Upper lobe of right lung (tissue), 1 donor: ENCODE measurements at places on chromosomes 1 and 21. TPM values are rescaled to one million over a fixed set of nuclear protein-coding genes. Genes with fewer than 3 reads are reported as not detected.

DNA sequence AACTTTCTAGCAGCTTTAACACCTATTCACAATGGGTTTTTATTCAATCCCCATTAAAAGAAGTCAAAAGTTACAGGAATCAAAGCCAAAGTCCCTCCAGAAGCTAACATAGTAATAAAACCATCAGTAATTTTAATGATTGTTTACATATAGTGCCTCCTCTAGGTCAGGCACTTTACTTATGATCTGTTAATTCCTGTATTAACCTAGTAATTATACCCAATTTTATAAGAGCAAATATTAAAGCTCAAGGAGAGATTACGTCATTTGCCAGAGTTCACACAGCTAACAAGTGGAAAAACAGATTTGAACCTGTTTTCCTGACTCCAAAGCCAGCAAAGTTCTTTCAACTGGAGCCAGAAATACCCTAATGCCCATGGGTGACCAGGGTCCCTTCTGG, 112.9 kb upstream of the F3 start:
- H3K4me3 ChIP-seq, result no peak overlapping the region
- H3K4me1 ChIP-seq, result no peaks in the 10 kb centered on the region
- H3K27ac ChIP-seq, result no peak overlapping the region
- no peaks in the 10 kb centered on the region for H3K36me3 ChIP-seq

- H3K4me3 ChIP-seq, result no peak overlapping the region
- H3K27ac ChIP-seq, result no peak overlapping the region
- H3K4me1 ChIP-seq, result no peaks in the 10 kb centered on the region
These were observed 286.5 kb downstream of the NFIA start for GRCh38 chr1:61368876-61369275.

GSTM3 gene
- 29.7 TPM for total RNA-seq

- H3K27ac ChIP-seq, result no peak overlapping the region
- no peaks in the 10 kb centered on the region for H3K36me3 ChIP-seq
- H3K4me3 ChIP-seq, result no peak overlapping the region
- no peak for DNase-seq
These were observed 3.5 kb upstream of the RNF220 start for GRCh38 chr1:44401256-44402228.

GRCh38 chr1:21117597-21118001, 59.1 kb downstream of the EIF4G3 start:
- H3K4me3 ChIP-seq, result no peak overlapping the region
- no peak for DNase-seq
- H3K4me1 ChIP-seq, result peaks cover 9% of the 10 kb centered on the region
- H3K36me3 ChIP-seq, result no peaks in the 10 kb centered on the region
- no peaks in the 10 kb centered on the region for H3K27me3 ChIP-seq

OPRD1 gene
- not detected for total RNA-seq

DNA sequence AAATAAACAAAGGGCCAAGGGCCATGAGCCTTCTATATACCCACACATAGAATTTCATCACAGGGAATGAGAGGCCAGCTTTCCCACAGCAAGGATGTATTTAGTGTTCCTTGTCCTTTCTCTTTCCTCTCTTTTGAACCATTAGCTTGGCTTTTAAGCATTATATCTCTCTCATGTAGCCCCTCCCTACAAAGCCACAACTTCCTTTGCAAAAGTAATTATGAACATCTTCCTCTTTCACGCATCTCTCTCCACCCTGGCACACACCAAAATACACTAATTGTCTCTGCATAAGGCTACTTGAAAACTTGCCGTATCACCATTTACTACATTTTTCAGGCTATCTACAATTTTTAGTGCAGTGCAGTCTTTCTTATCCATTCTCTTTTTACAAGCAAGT, 1.9 kb upstream of the AK5 start:
- H3K27me3 ChIP-seq, result peaks cover 43% of the 10 kb centered on the region
- H3K36me3 ChIP-seq, result no peaks in the 10 kb centered on the region
- no peak overlapping the region for H3K4me3 ChIP-seq
- peaks cover 13% of the 10 kb centered on the region for H3K4me1 ChIP-seq

GRCh38 chr21:34644825-34645224, 24.0 kb upstream of the CLIC6 start:
- H3K27me3 ChIP-seq, result no peaks in the 10 kb centered on the region
- no peak overlapping the region for H3K27ac ChIP-seq
- no peak overlapping the region for H3K4me3 ChIP-seq
- DNase-seq, result no peak
- H3K4me1 ChIP-seq, result no peaks in the 10 kb centered on the region

- peaks cover 50% of the 10 kb centered on the region for H3K4me1 ChIP-seq
- H3K27ac ChIP-seq, result no peak overlapping the region
- no peaks in the 10 kb centered on the region for H3K27me3 ChIP-seq
- DNase-seq, result no peak
These were observed 17.7 kb downstream of the FOXJ3 start for GRCh38 chr1:42317308-42317707.

COL11A1 gene
- 1.7 TPM for total RNA-seq

DNA sequence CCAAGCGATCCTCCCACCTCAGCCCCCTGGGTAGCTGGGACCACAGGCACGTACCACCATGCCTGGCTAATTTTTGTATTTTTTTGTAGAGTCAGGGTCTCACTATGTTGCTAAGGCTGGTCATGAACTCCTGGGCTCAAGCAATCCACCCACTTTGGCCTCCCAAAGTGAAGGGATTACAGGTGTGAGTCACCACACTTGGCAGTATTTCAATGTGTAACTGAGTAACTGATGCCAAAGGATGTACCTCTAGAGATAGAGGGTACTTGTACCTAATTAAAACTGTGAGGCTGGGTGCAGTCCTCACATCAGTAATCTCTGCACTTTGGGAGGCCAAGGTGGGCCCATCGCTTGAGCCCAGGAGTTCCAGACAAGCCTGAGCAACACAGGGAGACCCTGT, 258.7 kb upstream of the DMRTA2 start:
- no peaks in the 10 kb centered on the region for H3K36me3 ChIP-seq
- H3K27me3 ChIP-seq, result no peaks in the 10 kb centered on the region
- H3K27ac ChIP-seq, result no peak overlapping the region

DNA sequence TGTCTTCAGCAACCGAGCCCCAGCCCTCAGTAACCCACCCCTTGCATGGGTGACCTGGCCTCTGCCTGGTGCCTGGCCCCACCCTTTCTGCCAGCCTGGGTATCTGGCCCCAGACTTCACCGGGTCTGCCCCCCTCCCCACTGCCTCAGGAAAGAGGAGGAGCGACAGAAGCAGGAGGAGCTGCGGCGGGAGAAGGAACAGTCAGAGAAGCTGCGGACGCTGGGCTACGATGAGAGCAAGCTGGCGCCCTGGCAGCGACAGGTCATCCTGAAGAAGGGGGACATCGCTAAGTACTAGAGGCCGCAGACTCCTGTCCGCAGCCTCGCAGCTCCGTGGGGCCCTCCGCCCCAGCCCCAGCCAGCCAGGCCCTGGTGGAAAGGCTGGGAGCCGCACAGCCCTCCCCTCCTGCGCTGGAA, 6.1 kb downstream of the TNFRSF25 start:
- H3K4me3 ChIP-seq, result peak overlapping the region; percentile 40
- peaks cover 4% of the 10 kb centered on the region for H3K4me1 ChIP-seq
- peaks cover 18% of the 10 kb centered on the region for H3K27me3 ChIP-seq
- H3K27ac ChIP-seq, result peak overlapping the region; percentile 36
- H3K36me3 ChIP-seq, result no peaks in the 10 kb centered on the region

- H3K36me3 ChIP-seq, result no peaks in the 10 kb centered on the region
- H3K27me3 ChIP-seq, result no peaks in the 10 kb centered on the region
- no peaks in the 10 kb centered on the region for H3K4me1 ChIP-seq
- no peak overlapping the region for H3K27ac ChIP-seq
- DNase-seq, result no peak
These were observed 98.3 kb downstream of the FAF1 start for GRCh38 chr1:50861772-50862171.

NAXE gene
- total RNA-seq, result 69.2 TPM

- H3K4me3 ChIP-seq, result no peak overlapping the region
- no peaks in the 10 kb centered on the region for H3K4me1 ChIP-seq
- no peaks in the 10 kb centered on the region for H3K27me3 ChIP-seq
- no peak for DNase-seq
These were observed 92.1 kb downstream of the MAB21L3 start for GRCh38 chr1:116203181-116203723.

- H3K4me1 ChIP-seq, result no peaks in the 10 kb centered on the region
- H3K36me3 ChIP-seq, result no peaks in the 10 kb centered on the region
- H3K27me3 ChIP-seq, result no peaks in the 10 kb centered on the region
These were observed 215.3 kb downstream of the BRINP2 start for GRCh38 chr1:177385760-177386698.

GRCh38 chr1:231923491-231924041, 297.0 kb downstream of the DISC1 start:
- H3K36me3 ChIP-seq, result no peaks in the 10 kb centered on the region
- no peak overlapping the region for H3K4me3 ChIP-seq
- no peak overlapping the region for H3K27ac ChIP-seq
- no peaks in the 10 kb centered on the region for H3K27me3 ChIP-seq

- no peak overlapping the region for H3K4me3 ChIP-seq
- H3K27ac ChIP-seq, result peak overlapping the region; percentile 75
- no peaks in the 10 kb centered on the region for H3K36me3 ChIP-seq
- DNase-seq, result no peak
These were observed 5.5 kb downstream of the TLR5 start for GRCh38 chr1:223137455-223138085.

DNA sequence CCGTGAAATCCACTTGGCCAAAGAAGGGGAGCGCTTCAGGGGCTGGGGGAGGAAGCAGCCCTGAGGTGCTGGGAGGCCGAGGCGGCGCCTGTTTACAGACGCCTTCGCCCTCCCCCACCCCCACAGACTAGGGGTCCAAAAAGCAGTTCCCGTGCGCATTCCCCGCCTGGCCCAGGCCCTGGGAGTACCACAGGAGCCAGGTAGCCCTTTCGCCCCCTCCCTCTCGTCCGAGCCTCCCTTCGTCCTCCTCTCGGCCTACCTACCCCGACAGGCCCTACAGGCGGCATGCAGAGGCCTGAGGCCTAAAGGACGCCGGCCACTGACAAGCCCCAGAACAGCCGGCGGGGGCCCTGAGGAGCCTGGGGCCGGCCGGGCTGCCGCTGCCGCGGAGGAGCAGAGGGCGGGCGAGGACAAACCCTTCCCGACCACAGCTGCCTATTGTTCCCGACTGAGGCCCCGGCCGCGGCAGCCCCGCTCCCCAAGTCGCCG, 522 bp downstream of the RC3H1 start:
- H3K27ac ChIP-seq, result peak overlapping the region; percentile 97
- peak overlapping the region; percentile 83 for H3K4me3 ChIP-seq
- H3K4me1 ChIP-seq, result peaks cover 46% of the 10 kb centered on the region
- no peak for DNase-seq
- no peaks in the 10 kb centered on the region for H3K27me3 ChIP-seq

DNA sequence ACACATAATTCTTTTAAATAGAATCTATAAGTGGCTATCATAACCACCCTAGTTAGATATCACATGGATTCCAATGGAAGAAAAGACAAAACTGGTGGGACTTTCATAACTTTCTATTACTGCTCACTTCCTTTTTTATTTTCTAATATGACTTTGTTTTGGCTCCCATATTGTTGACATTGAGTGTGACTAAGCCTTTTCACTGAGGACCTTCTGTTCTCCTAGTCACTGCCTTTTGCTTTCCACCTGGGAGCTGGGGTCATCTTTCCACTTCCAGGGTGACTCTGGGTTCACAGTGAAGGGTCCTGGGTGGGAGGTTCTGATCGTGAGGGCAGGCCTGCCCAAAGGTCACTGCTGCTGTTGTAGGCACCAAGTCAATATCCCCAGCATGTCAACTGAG, 275.8 kb downstream of the TGFB2 start:
- H3K4me3 ChIP-seq, result no peak overlapping the region
- H3K27me3 ChIP-seq, result no peaks in the 10 kb centered on the region
- no peak for DNase-seq
- no peaks in the 10 kb centered on the region for H3K4me1 ChIP-seq
- H3K36me3 ChIP-seq, result no peaks in the 10 kb centered on the region

DNA sequence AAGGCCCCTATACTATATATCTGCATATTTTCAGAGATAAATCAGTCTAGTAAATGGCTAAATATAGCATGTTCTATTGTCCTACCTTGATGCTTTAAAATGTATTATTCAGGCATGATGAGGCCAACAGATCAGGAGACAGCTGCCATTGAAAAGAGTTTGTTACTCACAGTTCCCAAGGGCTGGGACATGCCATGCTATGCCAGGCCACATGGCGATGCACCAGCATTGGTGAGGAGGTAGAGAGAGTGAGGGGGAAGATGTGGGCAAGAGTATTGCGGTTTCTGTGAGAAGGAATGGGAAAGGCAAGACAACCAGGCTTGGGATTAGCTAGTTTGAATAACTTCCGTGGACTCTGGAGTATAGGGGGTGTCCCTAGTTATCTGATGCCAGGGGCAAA, 316.5 kb downstream of the DISC1 start:
- no peaks in the 10 kb centered on the region for H3K27me3 ChIP-seq
- no peak overlapping the region for H3K27ac ChIP-seq
- DNase-seq, result no peak
- H3K36me3 ChIP-seq, result no peaks in the 10 kb centered on the region

DNA sequence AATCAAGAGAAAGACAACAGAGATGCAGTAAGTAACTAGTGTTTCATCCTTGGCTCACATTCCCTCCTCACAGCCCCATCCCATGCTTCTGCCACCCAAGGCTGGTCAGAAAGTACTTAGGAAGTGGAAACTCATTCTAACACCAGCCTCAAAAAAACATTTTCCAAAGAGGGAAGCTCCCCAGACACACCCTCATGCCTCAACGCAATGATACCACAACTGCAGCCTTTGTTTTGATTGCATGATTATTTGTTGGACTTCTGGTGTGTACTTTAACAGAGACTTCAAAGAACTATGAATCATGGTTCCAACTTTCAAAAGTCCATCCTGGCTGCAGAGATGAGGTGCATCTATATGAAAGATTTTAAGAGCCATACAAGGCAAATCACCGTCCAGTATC, 45.2 kb upstream of the KCNA3 start:
- no peaks in the 10 kb centered on the region for H3K4me1 ChIP-seq
- no peaks in the 10 kb centered on the region for H3K36me3 ChIP-seq
- no peak overlapping the region for H3K27ac ChIP-seq
- no peak for DNase-seq

GJA8 gene
- not detected for total RNA-seq

- no peak for DNase-seq
- H3K36me3 ChIP-seq, result no peaks in the 10 kb centered on the region
- peaks cover 9% of the 10 kb centered on the region for H3K4me1 ChIP-seq
- peak within 1 kb of the TSS; percentile 49 for H3K4me3 ChIP-seq
- peaks cover 4% of the 10 kb centered on the region for H3K27me3 ChIP-seq
These were observed at the start of gene CD34 for GRCh38 chr1:207910591-207911354. Gene CD34 (minus strand): TSS chr1:207911125. CDS start chr1:207911080, 45 bp downstream.

- no peak overlapping the region for H3K4me3 ChIP-seq
- no peaks in the 10 kb centered on the region for H3K27me3 ChIP-seq
- H3K4me1 ChIP-seq, result no peaks in the 10 kb centered on the region
- no peak overlapping the region for H3K27ac ChIP-seq
These were observed 82.4 kb downstream of the NPHS2 start for GRCh38 chr1:179493323-179493722.

GRCh38 chr1:248842781-248843331, 4.8 kb downstream of the ZNF672 start:
- H3K27me3 ChIP-seq, result no peaks in the 10 kb centered on the region
- no peak for DNase-seq
- peaks cover 36% of the 10 kb centered on the region for H3K36me3 ChIP-seq
- no peak overlapping the region for H3K4me3 ChIP-seq

- H3K4me3 ChIP-seq, result no peak overlapping the region
- no peaks in the 10 kb centered on the region for H3K27me3 ChIP-seq
- H3K36me3 ChIP-seq, result no peaks in the 10 kb centered on the region
- H3K27ac ChIP-seq, result no peak overlapping the region
- H3K4me1 ChIP-seq, result no peaks in the 10 kb centered on the region
These were observed 6.1 kb upstream of the MYCL start for GRCh38 chr1:39907528-39908453.

GRCh38 chr1:234706199-234706598, 96.2 kb upstream of the IRF2BP2 start:
- no peak overlapping the region for H3K4me3 ChIP-seq
- no peak for DNase-seq
- H3K36me3 ChIP-seq, result no peaks in the 10 kb centered on the region
- no peak overlapping the region for H3K27ac ChIP-seq

GRCh38 chr1:54596756-54597155, 26.6 kb downstream of the FAM151A start:
- H3K4me3 ChIP-seq, result no peak overlapping the region
- no peaks in the 10 kb centered on the region for H3K27me3 ChIP-seq
- DNase-seq, result no peak
- no peaks in the 10 kb centered on the region for H3K4me1 ChIP-seq
- no peak overlapping the region for H3K27ac ChIP-seq
